ENCODE measurements at places on chromosomes 3 and 15.

DNA sequence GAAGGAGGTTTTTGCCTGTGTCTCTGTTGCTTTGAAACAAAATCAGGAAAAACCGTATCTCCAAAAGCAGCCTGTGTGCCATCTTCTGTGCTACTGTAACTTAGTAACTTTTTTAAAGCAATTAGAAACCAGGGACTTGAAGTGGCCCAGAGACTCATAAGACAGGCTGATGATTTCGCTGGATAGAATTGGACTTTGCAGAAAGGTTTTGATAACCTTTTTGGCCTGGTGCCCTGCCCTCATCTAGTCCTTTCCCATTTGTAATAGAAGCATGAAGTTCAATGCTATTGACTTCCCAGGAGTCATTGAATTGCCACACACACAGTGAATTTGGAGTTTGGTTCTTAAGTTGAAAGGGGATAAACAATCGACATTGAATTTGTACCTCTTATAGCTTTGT is 157.2 kb downstream of the PTPRG start:
- no peak for DNase-seq

GRCh38 chr15:70763950-70764730 is 782 bp upstream of the UACA start:
- DNase-seq, result no peak

DNA sequence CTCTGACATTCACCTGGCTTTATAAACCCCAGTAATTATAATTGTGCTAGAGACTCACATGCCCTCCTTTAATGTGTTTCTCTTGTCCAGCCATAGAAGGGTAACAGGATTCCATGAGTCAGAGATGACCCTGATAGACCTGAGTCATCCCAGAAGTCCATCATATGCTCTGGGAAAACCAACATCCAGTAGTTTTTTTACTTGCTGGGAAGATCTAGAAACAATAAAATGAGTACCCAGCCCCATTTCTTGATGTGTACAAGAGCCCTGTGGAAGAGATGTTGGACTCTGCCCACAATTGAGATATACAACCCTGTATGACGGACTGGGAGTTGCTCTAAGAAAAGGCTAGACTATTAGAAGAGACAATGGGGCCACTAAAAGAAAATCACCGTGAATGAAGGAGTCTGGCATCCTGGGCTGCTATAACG is 22.4 kb upstream of the THUMPD3 start:
- no peak for DNase-seq

DNA sequence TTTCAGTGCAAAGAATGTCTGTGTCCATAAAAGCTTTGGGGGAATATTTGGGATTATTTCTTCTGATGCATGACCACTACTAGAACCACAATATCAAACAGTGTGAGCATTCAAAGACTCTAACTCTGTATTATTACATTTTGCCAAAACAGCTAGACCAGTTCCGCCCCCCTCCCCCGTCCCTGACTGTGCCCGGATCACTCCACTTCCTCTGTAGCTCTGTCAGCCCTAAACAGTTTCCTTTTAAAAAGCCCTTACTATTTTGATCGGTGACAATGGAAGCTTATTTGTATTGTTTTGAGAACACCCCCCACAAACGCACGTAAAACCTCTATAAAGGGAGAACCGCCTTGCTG is 36.6 kb upstream of the EPHB3 start:
- DNase-seq, result no peak

DNA sequence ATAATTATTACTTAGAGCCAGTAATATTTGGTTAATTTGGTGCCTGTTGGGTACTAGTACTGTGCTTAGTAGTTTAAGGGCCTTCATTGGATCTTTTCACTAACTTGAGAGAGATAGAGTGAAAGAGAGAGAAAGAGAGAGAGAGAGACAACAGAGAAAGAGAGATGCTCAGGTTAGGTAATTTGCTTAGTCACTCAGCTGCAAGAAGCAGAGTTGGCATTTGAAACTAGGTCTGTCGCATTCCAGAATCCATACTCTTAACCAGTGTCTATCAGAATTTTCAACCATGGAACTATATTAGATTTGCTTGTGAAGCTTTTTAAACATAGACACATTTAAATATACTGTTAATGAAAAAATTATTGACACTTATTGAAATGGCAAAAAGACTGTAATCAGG is 31.1 kb upstream of the NUDT16 start:
- no peak for DNase-seq

- DNase-seq, result no peak
Observed at GRCh38 chr15:58185439-58185838, 47.3 kb downstream of the AQP9 start.

GRCh38 chr15:101411085-101411484 is 78.4 kb downstream of the PCSK6 start:
- DNase-seq, result no peak

DNA sequence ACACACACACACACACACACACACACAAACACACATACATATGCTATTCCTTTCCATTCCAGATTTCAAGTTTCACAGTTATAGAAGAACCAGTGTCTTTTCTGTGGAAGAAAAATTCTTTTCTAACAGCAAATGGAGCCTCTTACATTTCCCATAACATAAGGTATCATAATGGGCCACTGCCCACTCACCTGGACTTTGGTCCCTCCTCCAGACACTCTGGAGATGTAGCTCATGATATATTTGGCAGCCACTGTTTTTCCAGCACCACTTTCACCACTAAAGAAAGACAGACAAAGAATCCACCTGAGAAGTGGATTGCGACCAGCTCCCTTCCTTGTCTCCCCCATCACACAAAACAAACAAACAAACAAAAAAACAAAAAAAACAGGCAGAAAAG is 29.8 kb downstream of the LDHAL6B start:
- DNase-seq, result no peak

- no peak for DNase-seq
Observed at GRCh38 chr3:171189394-171190080, 163.0 kb upstream of the SLC2A2 start.
